ENCODE measurements at places on chromosomes 1 and 21.

- peak; percentile 58 for DNase-seq
These were observed 180.8 kb downstream of the TPR start for GRCh38 chr1:186194107-186194756.

- no peak for DNase-seq
These were observed 5.5 kb downstream of the SH2D2A start for GRCh38 chr1:156811168-156811567.

DNA sequence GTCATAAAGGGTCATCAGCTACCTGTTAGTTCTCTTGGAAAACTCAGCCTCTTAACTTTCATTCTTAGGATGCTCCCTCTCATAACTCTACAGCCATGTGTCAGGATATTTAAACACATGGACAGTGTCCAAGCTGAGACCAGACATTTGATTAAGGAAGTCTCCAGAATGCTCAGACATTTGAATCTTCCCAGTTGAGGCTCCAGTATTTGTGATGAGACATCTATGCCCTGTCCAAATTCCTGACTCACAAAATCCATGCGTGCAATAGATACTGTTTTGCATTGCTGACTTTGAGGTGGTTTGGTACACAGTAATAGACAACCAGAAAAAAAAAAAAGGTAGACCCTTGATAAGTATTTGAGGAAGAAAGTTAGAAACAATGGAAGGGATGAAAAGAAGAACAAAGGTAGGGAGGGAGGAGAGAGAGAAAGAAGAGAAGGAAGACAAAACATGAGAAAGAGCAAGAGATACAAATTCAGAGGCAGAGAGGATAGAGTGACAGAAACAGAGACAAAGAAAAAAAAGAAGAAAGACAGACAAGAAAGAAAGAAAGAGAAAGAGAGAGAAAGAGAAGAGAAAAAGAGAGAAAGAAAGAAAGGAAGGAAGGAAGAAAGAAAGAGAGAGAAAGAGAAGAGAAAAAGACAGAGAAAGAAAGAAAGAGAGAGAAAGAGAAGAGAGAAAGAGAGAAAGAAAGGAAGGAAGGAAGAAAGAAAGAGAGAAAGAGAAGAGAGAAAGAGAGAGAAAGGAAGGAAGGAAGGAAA is 275.5 kb upstream of the PRMT6 start:
- no peak for DNase-seq

- DNase-seq: no peak
These were observed 49.8 kb upstream of the GADD45A start for GRCh38 chr1:67635055-67635809.

- DNase-seq: no peak
These were observed 46.3 kb downstream of the HTR6 start for GRCh38 chr1:19710825-19711611.

DNA sequence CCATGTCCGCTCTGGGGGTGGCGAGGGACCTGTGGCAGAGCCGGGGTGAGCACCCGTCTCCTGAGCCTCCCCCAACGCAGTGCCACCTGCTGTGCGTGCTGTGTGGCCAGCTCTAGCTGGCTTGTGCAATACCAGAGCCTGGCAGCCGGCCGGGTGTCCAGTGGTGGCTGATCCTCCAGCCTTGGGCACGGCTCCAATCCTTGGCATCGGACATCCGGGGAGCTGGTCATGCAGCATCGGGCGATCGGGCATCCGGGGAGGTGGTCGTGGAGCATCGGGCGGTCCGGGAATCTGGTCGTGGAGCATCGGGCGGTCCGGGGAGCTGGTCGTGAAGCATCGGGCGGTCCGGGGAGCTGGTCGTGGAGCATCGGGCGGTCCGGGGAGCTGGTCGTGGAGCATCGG is 8.1 kb downstream of the SLX9 start:
- DNase-seq: no peak

DNA sequence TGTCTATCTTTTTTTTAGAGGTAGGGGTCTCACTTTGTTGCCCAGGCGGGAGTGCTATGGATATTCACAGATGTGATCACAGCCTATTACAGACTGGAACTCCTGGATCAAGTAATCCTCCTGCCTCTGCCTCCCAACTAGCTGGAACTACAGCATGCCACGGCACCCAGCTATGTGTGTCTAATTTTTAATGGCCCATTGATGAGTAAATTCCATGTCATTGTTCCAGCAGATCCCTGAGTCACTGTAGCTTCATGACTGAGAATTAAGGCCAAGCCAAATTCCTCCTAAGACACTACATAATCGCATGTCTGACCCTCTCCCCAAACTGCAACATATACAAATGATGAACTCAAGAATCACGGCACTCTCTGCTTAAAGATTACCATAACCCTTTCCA is 84.2 kb upstream of the RGS2 start:
- no peak for DNase-seq

DNA sequence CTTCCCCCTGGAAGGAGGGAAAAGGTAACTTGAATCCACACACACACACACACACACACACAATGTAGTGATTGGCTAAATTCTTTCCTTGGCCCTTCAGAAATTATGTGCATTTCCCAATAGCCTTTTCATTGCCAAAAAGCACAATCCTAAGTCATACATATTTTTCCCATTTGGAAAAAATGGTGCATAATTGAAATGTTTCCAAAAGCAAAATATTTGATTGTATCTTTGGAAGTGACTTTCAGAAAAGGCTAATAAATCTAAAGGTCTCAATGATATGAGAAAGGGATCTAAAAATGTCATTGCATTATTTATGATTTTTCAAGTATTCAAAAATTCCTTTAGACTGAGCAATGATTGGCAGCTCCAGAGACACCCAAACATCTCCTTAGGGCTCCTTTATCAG is 43.5 kb upstream of the NEK7 start:
- no peak for DNase-seq

DNA sequence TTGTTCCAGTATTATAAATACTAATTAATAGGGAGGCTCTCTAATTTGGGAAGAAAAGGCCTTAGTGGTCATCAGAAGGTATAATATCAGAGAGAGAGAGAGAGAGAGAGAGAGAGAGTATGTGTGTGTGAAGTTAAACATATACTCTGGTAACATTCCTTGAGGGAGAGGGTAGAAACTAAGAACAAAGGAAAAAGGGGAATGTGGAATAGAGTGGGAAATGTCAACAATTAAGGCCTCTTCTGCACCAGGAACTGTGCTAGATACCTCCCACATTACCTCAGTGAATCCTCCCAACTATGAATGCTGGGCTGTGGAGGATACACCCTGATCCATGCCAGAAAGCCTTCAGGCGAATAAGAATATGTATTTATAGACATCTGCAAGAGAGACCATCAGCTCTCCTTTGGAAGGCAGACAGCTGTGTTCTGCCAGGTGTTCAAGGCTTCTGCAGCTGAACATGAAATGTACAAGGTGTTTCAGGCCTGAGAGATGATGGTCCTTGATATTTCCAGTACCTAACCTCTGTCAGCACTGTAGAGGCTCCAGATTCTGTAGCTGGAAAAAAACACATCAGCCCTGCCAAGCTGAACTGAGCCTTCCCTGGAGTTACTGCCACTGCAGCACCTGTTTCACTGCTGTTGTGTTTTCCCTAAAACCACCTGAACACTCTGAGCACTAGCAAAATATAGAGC is 29.1 kb downstream of the TBX15 start:
- DNase-seq: no peak

Measured in erythroblast (primary cell).